ENCODE measurements at places on chromosomes 1 and 21.

- DNase-seq: no peak
Observed at GRCh38 chr1:167488786-167489185, 29.5 kb downstream of the CD247 start.

DNA sequence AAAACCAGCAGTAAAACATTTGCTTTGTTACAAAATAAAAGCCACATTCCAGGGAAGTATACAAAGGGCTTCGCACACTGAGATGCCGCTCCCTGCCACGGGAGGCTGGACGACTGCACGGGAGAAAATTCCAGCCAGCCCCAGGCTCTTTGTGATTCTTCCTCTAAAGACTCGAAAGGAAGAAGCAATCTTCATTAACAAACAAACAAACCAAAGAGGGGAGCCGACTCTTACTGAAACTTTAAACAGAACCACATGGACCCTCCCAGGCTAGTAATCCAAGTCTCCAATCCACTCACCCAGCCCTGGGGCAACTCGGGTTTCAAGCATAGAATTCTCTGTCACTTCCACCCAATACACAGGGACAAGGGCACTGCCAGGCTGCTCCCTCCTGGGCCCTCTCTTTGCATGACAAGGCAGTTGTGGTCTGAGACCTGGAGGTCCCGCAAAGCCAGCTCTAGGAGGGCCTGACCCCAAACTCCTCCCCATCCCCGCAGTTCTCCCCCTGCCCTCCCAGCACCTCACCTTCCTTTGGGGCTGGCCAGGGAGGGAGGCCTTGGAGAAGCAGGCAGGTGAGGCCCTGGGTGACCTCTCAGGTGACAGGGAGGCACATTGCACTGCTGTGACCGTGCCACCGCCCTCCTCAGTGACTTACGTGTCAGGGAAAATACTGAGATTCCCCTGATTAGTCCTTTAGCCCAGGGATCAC lies 26.6 kb upstream of the COL18A1 start:
- no peak for DNase-seq

DNA sequence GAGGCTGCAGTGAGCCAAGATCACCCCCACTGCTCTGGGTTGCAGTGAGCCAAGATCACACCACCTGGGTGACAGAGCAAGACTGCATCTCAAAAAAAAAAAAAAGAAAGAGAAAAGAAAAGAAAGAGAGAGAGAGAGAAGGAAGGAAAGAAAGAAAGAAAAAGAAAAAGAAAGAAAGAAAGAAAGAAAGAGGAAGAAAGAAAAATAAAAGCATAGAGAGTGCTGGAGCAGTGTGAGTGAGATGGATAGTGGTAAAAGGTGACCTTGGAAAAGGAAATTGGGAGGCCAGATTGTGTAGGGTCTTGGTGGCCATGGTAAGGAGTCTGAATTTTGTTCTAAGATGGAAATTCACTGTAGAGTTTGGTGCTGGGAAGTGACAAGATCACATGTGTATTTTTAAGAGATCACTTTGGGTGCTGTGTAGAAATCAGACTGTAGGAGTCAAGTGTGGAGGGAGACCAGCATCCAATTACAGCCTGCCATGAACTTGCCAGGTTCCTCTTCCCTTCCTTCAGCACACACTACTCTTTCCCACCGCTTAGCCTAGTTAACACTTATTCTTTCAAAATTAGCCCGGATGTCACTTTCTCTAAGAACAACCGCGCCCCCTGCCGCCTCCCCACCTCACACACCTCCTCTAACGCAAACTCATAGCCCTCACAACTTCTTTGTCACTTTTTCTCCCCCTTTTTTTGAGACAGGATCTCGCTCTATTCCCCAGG lies 17.9 kb downstream of the MTX1 start:
- DNase-seq: no peak

DNA sequence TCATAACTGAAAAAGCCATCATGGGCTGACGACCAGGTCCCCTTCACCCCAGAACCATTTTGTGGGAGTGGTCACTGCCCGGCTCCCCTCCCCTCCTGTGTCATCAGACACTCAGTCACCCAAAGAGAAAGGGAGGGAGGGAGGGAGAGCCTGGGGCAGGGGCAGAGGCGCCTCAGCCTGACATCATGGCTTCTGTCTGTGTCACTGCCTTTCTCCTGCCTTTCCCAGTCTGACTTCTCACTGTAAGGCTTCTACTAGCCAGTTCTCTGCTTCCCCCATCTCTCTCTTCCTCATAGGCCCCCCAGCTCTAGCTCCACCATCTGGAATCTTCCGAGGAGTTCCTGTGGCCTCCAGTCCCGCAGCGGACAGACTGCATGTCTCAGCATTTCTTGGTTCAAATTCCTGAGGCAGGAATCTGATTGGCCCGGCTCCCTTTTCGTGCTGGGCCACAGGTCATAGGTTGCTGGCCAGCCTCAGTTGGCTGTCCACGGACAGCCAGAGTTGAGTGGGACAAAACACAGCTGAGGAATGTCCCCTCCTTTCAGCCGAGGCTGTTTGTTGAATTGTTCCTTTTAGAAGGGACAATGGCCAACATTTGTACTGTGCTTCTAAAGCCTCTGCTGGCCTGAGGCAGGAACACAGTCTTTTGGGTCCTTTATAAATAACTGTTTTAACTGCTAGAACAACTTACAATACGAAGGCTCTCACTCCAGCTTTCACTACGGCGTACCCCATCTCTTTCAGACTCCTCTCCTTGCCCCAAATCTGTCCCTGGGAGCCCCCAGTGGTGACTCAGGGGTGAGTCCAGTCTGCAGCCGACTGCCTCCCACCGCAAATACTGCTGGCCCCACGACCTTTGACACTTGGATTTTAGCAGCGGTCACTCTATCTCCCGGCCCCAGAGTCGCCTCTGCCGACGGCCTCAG lies 18.7 kb upstream of the KANK4 start:
- DNase-seq: no peak

GRCh38 chr1:23924601-23925000 lies 11.4 kb upstream of the CNR2 start:
- no peak for DNase-seq

DNA sequence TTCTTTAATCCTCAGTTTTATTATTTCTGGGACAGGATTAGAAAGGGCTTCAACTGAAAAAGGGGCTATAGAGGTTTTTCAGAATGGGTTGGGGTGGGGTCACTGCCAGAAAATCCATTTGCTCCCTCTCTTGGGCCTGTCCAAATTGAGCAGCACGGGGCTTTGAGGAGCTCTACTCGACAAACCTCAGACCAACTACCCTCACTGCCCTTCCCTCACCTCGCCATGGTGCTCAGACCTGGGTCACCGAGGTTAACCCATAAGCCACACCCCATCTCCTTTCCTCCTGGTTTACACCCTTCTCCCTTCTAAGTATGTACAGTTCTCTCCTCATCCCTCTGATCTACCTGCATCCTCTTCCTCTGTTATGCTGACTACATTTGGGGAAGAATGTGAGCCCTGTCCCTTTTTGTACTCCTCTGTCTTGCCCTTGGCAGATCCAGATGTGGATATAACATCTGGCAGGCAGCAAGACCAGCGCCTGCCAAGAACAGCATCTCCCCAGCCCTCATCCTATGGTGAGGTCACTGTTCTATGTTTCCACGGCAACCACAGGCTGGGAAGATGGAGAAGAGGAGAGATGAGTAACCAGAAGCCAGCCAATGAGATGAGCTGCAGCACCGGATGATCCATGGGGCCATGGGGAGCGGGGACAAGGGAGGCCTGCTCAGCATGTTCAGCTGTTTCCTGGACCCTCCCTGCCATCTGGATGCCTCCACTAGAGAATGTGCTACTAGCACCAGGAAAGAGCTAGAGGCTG lies 3.7 kb upstream of the FABP3 start:
- DNase-seq: no peak

DNA sequence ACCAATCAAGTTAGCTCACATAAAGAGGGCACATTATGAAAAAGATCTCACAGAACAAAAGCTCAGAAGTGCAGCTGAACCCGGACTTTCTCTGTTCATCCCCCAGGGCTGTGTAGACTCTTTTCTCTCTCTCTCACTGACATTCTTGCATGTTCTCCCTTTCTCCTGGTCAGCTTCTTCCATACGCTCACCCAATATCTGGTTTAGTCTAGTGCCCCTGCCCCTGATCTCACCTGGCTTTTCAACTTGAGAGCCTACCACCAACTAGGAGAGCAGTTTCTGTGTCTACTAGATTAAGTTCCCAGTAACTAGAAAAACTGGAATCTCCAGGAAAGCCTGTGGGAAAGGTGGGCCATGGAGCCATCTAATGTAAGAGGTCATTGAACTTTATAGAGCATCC lies 126.9 kb upstream of the GRIK3 start:
- no peak for DNase-seq

GRCh38 chr1:200542162-200542561 lies 78.4 kb downstream of the KIF14 start:
- DNase-seq: no peak
